GM12864 (cell line): ENCODE measurements at places on chromosomes 7 and 10.

GRCh38 chr10:43596546-43596945 lies 9.7 kb upstream of the ZNF485 start:
- no peak for DNase-seq

GRCh38 chr7:147296986-147297385 lies 1180.4 kb downstream of the CNTNAP2 start:
- no peak for DNase-seq

- DNase-seq, result no peak
These were observed 1.5 kb upstream of the LOXL4 start for GRCh38 chr10:98269435-98269912.

GRCh38 chr7:94778711-94779459 lies 123.0 kb upstream of the SGCE start:
- no peak for DNase-seq

DNA sequence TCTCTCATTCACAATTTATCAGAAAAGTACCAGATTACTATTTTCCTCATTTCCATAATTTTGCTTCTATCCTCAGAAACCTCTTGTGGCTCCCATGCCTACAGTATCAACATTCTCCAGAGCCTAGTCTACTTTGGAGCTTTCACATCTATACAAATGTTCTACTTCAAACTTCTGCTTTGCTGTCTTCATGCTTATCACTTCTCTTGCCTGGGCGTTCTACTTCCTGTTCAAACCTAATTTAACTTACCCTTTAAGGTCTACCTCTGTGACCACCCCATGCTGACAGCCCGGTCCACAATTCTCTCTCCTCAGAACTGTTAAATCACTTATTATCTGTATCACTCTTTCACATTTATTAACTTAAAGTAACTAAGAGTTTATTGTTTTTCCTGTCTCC lies 6.1 kb upstream of the PTPN12 start:
- DNase-seq, result no peak

DNA sequence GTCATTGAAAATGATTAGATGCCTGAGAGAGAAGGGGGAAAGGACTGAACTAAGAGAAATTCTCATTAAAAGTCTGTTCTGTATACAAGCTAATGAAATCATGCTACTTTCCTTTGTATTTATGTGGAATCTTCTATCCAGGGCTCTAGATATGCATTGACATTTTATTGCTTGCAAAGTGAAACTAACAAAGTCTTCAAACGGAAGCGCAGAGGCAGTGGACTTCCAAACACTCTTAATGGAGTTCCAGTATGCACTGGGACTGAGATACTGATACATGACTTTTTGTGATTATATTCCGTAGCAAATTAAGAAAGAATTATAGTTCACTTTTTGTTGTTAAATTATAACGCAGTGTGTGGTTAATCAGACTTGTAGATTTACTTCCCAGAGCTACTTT lies 166.8 kb upstream of the TBX20 start:
- DNase-seq, result no peak

- DNase-seq, result no peak
These were observed 46.7 kb upstream of the RHOBTB1 start for GRCh38 chr10:60990663-60991062.

- DNase-seq, result no peak
These were observed 162.5 kb downstream of the MAD1L1 start for GRCh38 chr7:2070151-2070763.

DNA sequence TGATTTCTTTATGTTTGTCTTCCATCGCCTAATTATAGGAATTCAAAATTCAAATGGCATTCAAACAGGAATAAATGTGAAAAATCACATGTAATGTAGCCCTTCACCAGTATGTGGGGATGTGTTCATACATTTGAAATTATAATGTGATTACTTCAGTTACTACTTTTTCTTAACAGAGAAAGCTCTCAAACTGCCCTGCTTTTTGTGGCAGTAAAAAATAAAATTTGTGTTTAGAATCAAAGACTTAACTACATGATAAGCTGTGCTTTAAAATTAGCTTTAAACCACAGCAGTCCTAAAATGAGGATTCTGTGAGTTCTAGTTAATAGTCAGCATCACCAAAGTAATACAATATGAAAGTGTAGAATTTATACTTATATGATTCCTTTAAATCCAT lies 7.8 kb upstream of the HERC4 start:
- DNase-seq, result no peak

DNA sequence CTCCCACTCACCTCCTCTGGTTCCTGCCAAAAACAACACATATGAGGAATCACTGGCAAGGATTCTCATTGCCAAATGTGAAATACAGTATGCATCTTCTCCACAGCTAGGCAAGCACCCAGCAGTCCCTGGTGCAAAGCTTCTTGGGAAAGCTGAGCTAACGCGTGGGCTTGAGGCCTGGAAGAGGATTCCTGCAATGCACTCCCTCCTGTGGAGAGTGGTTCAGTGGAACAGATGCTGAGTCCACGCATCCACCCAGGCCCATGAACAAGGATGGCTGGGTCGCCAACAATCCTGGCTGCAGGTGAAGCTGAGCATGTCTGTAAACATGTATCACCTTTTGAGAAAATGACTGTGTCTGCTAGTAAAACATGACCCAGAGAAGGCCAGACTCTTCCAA lies 113.2 kb upstream of the CHST15 start:
- no peak for DNase-seq

GRCh38 chr10:88082391-88082790 lies 219.0 kb downstream of the PTEN start:
- DNase-seq, result no peak

- DNase-seq, result no peak
These were observed 69.7 kb upstream of the TNS3 start for GRCh38 chr7:47651355-47652317.

GRCh38 chr10:80544316-80544953 lies 6.7 kb downstream of the SH2D4B start:
- no peak for DNase-seq

DNA sequence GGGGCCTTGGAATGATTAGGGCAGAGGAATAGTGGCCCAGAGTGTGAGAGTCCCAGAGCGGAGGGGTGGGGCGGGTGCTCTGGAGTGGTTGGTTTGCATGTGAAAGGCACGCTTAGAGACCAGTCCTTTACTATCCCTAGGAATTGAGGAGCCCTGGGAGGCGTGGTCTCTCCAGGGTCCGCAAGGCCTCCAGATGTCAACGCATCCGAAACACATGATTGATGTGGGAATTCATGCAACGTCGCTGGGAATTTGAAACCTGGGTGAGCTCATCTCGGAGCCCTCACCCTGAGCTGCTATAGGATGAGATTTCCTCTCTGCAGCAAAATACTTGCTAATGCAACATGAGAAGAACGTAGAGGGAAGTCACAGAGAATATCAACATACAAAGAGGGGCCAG lies 51.2 kb downstream of the NPTX2 start:
- no peak for DNase-seq

GRCh38 chr7:134888141-134888740 lies 98.1 kb upstream of the AGBL3 start:
- no peak for DNase-seq

GRCh38 chr7:40782836-40783235 lies 648.0 kb downstream of the SUGCT start:
- DNase-seq, result no peak

- no peak for DNase-seq
These were observed 778.5 kb downstream of the NRG3 start for GRCh38 chr10:82653244-82654155.
